ENCODE measurements at places on chromosomes 6 and 20.

DNA sequence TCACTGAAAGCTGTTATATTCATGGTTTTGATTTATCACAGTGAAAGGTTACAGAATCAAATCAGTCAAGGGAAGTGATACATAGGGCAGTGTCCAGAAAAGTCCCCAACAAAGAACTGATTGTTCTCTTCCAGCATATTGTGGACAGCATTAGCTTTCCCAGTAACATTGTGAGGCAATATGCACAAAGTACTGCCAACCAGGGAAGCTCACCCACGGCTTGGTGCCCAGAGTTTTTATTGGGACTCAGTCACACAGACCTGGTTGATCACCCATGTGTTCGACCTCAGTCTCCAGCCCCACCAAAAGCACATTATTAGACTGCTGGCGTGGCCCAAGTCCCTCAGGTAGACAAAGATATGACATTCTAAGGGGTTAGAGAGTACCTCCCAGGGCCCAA is 76.0 kb downstream of the LCA5 start:
- DNase-seq: no peak

GRCh38 chr6:163965426-163966348 is 551.2 kb downstream of the QKI start:
- no peak for DNase-seq

- DNase-seq: no peak
Measured at GRCh38 chr6:70985156-70985555, 28.3 kb upstream of the B3GAT2 start.

DNA sequence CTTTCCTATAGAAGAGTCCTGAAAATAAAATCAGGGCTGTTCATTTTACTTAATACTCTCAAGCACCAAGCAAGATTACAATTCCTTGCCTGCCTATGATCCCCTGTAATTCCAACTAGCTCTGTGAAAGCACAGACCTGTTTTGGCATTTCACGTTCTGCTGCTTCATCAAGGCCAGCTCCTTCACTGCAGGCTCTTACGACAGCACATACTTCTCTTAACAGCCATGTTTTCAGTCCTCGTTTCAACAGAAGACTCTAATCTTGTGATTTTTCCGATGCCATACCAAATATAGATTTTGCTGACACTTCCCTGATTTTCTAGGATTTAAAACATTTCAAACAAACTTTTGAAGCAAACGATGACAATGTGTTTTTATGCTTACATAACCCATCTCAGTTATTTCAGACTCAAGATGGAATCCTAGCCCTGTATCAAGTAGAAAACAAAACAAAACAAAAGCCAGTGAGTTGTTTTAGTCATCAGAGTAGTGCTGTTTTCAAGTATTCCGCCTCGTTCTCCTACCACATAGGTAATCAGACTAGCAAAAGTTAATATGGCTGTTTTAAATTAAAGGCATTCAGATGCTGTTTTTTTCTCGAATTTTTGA is 616.5 kb upstream of the CITED2 start:
- DNase-seq: no peak

GRCh38 chr6:15020119-15020770 is 225.6 kb upstream of the JARID2 start:
- no peak for DNase-seq

Data from iPS-NIHi11 (cell line).